ENCODE measurements at places on chromosomes 7 and 10.

DNA sequence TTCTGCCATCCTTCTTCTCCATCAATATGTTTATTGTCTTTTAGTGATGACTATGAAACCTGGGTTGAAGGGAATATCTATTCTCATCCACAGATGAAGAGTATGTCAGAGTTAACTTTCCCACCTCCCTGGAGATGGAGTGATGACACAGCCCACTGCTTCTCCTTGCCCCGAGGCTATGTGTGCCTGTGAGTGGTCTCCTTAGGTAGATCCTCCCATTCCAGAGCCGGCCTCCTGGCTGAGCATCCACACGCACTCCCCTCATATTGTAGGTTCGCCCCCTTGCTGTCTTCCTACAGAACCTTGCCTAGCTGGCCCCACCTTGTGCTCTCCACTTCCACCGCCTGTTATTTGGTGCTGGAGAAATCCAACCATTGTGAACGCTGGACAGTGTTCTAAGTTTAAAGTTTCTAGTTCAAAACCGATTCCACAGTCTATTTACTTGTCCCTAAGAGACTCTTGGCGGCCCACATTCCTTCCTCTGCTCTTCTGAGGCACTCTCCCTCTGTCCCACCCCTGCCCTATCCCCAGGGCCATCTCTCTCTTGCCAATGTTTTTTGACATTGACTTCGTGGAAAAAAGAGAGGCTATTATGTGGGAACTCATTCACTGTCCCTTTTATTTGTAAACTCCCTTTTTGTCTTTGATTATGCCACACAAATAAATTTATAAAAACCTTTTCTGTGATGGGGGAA, 168.0 kb downstream of the ZNF438 start:
- no peak for DNase-seq

GRCh38 chr10:29993319-29993915, 66.0 kb downstream of the JCAD start:
- DNase-seq = no peak

DNA sequence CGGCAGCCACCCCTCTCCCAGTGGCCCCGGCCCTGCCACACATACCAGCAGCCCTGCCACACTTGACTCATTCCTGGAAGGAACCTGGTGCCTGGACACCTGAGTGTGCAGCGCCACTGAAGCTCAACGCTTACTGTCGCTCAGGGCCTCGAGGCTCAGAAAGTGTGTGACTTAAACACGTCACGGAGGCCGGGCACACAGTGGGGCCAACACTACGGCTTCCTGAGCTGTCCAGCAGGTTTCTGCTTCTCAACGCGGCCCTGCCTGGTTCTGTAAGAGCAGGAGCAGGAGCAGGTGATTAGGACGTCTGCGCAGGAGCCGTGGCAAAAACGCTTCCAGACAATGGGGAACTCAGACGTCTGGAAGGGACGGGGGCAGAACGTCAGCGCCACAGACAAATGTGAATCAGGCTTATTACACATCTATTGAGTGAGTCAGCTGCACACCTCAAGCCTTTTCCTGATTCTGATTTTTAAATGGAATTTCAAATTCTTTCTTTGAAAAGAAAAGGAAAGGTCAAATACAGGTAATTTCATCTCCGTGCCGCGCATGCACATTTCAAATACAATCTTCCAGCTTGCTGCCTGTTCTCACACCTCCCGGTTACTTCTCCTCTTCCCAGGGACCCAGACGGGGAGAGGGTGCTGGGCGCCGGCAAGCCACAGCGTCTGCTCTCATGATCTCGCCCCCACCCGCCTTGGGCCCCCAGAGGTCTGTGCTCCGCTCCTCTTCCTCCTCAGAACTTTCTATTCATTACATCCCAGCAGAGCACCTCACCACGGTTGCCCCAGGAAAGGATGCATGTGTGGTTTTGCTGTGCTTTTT, 66.6 kb downstream of the ADARB2 start:
- no peak for DNase-seq

DNA sequence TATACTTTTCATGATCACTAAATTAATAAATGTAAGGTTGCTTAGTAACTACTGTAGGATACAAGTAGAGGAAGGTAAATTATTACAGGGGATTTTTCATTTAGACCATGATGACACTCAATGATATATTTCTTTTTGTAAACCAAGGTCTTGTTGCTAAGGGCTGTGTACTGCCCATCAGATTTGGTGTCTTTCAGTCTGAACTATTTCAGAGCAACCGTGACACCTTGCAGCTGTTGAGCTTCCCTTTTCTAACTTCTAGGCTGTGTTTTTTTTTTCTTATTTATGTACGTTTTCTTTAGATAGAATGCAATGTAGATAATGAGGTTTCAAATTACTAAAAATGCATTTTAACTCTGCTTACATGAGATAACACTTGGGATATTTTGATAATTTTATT, 292.0 kb upstream of the MBL2 start:
- no peak for DNase-seq

- DNase-seq = no peak
These were observed 2.2 kb upstream of the PDE1C start for GRCh38 chr7:32072397-32072796.

GRCh38 chr7:149414745-149415390, 46.0 kb downstream of the ZNF777 start:
- DNase-seq = peak; percentile 61

DNA sequence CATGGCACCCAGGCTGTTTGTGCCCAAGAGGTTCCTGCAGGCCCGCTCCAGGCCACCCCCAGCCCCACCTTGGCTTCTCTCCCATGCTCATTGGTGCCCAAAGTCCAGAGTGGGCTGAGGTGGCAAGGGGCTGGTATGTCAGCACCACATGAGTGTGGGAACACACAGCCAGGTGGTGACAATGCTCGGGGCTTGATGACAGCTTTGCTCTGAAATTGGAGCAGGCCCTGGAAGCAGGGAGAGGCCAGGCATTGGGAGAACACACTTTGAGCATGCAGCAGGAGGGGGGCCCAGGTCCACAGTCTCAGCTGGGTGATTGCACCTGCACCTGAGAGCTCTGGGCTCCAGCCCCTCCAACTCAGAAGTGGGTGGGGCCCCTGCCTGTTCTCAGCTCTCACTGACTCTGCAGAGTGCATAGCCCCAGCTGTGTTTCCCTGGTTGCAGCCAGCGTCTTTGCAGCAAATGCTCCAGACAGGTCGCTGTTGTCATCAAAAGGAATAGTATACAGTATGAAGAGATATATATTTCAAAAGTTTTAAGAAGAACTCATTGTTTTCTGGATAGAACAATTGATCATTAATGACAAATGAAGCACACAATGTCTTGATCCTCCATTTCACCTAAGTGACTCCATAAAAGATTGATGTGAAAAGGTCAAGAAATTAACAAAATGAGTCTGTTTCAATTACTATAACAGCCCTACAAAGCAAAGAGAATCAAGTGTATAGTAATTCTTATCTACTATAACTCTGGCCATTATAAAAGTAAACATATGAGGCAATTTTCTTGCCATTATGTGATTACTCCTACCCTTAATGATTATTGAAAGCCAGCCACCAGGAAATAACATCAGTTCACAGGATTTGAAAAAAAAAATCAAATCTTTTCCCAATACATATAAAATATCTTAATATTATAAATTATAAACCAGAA, 848.1 kb downstream of the PCDH15 start:
- no peak for DNase-seq

- DNase-seq = no peak
These were observed 118.7 kb downstream of the HIPK2 start for GRCh38 chr7:139658908-139659675.

DNA sequence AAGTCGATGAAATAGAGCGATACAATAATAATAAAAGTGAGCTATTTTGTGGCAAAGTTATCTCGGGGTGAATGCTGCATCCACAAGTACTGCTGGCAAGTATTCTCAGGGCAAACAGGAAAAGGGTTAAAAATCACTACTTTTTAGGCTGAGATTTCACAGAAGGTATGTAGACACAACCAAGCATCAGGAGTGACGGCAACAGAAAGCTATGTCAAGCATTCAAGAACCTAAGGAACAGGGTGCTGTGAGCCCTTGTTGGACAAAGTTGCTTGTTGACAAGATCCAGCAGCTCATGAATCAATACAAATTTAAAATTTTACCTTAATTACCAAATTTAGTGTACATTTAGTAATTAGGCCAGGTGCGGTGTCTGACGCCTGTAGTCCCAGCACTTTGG, 41.2 kb upstream of the C1QL3 start:
- DNase-seq = no peak

GRCh38 chr10:45657033-45657926, 15.3 kb downstream of the ZFAND4 start:
- DNase-seq = no peak

DNA sequence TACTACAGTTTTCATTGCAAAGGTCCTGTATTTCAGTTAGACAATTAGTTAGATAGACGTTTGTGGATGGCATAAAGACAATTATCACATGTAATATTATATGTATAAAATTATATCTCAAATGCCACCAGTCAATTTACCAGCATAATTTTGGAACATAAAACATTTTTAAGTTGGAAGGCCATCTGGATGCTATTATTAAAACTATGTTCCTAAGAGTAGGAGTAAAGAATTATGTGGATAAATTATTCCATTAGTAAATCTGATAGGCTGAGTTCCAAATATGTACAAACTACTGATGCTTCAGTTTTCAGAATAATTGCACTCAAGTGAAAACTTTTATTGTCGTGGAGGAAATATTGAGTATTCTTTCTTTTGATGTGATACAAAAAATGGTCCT, 790.3 kb downstream of the GRM8 start:
- no peak for DNase-seq

DNA sequence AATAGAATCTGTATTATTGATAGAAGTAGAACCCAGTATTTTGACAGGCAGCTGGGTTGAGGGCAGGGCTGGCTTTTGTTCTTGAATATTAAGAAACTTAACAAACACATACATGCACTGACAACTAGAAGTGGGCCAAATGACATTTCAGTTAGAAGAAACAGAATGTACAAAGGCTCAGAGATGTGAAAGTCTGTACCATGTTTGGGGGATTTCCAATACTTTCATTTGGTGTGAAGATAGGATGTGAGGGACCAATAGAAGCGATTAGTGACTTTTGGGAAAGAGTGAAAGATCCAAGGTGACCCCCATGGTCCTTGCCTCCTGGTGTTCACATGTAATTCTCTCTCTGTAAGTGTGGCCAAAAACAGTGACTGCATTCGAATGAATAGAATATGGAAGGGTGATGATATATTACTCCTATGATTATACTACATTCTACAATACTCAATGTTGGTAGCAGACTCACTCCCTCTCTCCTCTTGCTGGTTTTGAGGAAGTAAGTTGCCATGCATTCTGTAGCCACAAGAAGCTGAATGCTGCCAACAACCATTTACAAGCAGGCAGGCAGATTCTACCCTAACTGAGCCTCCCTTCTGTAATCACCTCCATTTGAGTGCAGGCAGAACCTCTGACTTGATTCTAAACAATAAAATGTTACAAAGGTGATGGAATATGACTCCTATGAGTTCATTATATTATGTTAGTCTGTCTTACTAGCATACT, 151.4 kb downstream of the TMEM168 start:
- no peak for DNase-seq

- DNase-seq = no peak
These were observed 126.4 kb upstream of the ITGB1 start for GRCh38 chr10:33084453-33084852.

- no peak for DNase-seq
These were observed 90.7 kb downstream of the TFPI2 start for GRCh38 chr7:93799750-93800357.

DNA sequence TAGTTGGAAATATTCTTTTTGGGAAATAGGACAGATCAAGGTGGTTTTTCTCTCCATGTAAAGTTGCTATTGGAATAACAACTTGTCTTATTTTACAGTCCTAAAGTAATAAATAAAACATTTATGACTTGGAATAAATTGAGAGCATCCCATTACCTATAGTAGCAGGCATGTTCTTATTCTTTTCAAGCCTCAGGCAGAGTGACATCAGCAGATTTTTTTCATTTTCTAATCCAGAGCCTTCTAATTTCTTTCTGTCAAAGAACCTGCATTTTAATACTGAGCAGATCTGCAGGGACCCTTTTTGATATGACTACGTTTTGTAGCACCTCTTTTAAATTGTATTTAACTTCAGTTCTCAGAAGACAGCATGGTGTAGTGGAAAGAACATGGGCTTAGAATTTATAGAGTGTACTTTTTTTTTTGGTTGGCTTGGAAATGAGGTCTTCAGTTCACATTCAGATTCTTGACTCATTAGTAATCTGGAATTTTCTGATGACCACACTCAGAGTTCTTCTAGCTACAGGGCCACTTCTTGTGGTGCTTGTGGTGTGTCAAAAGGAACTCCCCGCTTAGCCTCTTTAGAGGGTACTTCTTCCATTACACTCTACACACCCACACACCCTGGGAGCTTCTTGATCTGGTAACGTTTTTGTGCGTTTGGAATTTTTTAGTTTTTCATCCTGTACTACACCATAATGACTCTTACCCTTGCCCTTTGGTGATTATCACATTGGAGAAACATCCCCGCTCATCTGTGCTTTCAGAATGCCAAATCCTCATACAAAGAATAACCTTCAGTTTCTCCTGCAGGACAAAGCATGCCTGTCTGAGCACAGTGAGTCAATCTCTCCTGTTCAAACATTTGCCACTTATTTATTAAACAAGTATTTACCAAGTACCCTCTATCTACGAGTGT, 34.6 kb downstream of the AGK start:
- peak; percentile 72 for DNase-seq

- no peak for DNase-seq
These were observed 213.5 kb upstream of the NRP1 start for GRCh38 chr10:33547976-33548375.

GRCh38 chr7:11681461-11681860, 150.5 kb downstream of the THSD7A start:
- DNase-seq = no peak

- no peak for DNase-seq
These were observed 602.5 kb downstream of the GRID1 start for GRCh38 chr10:85764108-85764507.

DNA sequence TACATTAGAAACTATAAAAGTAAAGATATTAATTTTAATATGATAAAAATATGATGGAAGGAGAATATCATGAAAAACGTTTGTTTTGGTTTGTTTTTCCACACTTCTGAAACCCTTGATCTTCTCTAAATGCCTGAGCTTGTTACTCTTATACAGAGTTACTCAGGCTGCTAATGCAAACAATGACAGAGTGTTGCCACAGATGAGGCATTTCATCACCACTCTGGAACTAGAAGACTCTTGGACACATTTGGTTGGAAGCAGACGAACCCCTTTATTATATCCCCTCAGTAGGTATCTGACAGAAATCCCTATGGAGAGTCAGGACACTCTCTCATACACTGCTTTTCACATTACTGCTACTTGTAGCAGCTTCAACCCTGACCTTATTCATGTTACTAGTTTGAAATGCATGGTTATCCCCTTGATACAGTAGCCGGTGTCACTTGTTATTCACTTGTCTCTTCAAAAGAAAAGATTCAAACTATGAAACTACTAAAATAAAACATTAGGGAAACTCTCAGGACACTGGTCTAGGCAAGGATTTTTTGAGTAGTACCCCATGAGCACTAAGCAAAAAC, 66.9 kb downstream of the SEMA3C start:
- DNase-seq = no peak

GRCh38 chr7:139699640-139700504, 77.9 kb downstream of the HIPK2 start:
- no peak for DNase-seq

All from stimulated activated naive CD8-positive, alpha-beta T cell treated with anti-CD3 and anti-CD28 coated beads, Interleukin-15, Interleukin-2, amounts not matched to agents 100 U/mL and 50 U/mL, for 24 hours (primary cell).